ENCODE measurements at places on chromosomes 3 and 15.

DNA sequence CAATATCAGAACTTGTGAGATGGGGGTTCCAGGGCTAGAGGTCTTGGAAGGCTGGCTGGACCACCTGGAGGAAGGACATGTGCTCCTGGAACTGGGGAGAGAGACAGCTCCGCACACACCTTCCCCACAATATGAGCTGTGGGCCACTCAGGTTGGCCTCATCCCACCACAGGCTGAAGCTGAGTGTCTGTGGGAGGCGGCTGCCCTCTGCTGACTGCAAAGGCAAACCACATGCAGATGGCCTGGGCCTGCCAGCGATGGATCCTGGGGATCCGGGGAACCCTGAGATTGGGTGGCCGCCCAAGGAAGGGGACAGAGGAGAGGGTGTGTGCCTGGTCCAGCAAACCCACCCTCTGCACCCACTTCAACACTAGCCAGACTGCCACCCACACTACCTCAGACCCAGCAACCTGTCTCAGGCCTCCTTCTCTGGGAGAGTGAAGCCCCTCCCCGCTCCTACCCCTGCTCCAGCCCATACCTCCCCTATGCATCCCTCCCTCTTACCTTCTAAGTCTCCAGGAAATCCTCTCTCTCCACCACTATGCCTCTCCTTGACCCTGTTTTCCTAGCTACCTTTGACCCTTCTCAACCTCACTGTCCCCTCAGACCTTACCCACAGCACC is 44.8 kb downstream of the CYP11A1 start:
- peak; percentile 25 for DNase-seq

DNA sequence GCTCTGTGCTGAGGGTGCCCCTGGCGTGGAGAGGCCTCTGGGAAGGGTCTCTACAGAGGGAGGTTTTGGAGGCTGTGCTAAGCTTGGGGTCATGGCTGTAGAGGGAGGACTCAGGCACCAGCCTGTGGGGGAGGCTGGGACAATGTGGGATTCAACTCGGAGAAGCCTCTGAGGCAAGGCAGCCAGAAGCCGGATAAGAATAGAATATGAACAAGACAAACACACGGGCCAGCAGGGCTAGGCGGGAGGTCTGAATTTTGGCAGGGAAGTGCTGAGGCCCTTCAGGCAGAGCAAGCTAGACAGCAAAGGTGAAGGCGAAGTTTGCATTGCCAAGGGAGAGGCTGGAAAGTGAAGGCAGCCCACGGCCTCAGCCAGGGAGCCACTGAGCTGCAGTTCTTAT is 612.1 kb upstream of the NR2F2 start:
- DNase-seq: no peak

GRCh38 chr3:114542359-114542758 is 248.5 kb downstream of the TIGIT start:
- DNase-seq: no peak

DNA sequence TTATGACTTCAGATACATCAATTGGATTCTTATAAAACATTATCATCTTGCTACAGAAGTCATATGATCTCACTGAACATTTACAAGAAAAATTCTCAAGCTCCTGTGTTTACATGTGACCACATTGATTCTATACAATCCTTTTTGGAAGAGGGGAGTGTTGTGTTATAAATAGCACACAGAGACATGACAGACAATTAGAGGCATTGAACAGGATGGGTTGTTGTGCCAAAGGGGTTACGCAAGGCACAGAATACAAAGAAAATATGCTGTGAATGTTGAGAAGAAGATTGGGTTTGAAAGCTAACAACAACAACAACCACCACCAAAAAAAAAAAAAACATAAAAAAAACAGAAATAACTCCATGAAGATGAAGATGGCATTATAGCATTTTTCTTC is 32.5 kb upstream of the TBL1XR1 start:
- DNase-seq: no peak

DNA sequence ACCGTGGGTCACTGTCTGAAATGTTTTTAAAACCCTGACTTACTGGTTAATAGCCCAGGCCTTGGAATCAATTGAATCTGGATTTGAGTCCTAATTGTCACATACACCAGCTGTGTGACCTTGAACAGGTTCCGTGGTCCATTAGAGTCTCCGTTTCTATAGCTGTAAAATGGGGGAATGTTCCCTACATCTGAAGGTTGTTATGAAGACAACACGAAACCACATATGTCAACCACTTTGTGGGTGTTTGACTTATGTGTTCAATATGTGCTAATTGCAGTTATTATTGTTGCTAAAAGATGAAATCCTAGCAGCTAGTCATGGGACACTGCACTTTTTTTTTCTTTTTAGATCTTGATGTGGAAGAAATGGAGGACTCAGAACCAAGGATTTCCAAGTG is 35.3 kb downstream of the ZBTB38 start:
- DNase-seq: no peak

Measured in activated CD4-positive, alpha-beta T cell treated with anti-CD3 and anti-CD28 coated beads, Interleukin-2, amount 50 U/mL, for 24 hours (primary cell).